ENCODE measurements at places on chromosomes 6 and 20.

DNA sequence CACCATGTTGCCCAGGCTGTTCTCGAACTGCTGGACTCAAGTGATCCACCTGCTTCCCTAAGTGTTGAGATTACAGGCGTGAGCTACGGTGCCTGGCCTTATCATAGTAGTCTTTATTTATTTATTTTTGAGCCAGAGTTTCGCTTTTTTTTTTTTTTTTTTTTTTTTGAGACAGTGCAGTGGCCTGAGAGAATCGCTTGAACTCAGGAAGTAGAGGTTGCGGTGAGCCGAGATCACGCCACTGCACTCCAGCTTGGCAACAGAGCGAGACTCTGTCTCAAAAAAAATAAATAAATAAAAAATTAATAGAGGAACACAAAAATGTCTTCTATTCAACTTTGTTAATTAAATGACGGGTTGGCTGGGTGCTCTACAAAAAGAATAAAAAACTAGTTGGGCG, 12.9 kb downstream of the MAPRE1 start:
- no peak for DNase-seq

DNA sequence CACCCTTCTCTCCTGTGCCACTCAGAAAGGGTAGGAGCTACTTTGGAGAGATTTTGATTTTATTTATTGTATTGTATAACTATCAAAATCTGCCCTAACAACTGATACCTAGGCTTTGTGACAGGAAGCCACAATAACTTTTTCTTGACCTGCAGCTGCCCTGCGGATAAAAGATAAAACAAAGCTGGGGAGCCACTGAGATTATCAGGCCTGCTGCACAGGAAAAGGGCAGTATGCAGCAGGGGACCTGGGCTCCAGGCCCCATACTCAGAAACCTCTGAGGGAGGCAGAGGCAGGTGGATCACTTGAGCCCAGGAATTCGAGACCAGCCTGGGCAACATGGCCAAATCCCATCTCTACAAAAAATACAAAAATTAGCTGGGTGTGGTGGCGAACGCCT, 980 bp upstream of the SNX21 start:
- no peak for DNase-seq

GRCh38 chr20:17893445-17893844, 75.1 kb downstream of the SNX5 start:
- DNase-seq: no peak

DNA sequence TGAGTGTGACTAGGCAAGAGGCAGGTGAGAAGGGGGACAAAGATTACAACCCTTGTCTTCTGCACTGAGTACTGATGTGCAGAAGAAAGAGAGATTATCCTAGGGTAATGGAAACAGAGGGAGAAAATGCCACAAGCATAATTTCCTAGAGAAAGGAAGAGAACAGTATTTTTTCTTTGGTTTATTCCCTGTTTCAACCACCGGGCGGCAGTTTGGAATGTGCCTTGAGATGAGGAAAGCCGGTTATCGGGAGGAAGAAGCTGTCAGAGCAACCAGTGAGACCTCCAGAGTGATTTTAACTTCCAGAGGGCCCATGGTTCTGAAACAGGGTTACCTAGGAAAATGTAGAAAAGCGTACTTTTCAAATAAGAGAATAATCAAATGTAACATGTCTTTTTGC, 121.4 kb downstream of the REV3L start:
- peak; percentile 3 for DNase-seq

GRCh38 chr6:49409951-49410542, 53.0 kb downstream of the MMUT start:
- peak; percentile 50 for DNase-seq

DNA sequence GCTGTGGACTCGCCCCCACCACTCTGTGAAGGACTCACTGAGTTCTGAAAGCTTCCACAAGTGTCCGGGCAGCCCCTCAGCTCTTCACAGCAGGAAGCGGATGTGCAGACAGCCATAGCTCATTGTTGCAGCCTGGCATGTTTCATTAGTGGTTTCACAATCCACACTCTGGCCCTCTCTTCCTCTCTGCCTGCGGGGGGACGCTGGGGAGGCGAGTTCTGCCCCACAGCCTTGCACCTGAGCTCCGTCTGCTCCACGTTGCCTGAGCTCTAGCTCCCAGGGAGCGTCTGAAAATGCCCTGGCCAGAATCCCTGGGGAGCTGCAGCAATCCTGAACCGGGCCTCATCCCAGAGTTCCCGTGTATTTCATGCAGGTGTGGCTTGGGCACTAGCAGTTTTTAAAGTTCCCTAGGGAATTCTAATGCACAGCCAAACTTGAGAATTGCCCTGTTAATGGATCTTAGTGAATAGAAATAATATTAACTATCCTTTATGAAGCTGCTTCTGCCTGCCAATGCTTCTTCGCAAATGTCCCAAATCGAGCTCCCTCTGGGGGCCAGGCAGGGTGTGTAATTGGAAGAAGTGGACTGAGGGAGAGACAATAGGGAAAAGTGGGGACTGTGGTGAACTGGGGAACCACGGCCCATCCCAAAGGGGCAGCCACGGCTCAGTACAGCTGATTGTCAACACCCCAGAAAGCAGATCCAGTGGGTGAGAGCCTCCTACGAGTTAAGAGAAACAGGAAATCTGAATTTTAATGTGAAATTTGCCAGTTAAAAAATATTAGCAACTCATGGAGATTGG, 51.5 kb downstream of the CTCFL start:
- DNase-seq: no peak

DNA sequence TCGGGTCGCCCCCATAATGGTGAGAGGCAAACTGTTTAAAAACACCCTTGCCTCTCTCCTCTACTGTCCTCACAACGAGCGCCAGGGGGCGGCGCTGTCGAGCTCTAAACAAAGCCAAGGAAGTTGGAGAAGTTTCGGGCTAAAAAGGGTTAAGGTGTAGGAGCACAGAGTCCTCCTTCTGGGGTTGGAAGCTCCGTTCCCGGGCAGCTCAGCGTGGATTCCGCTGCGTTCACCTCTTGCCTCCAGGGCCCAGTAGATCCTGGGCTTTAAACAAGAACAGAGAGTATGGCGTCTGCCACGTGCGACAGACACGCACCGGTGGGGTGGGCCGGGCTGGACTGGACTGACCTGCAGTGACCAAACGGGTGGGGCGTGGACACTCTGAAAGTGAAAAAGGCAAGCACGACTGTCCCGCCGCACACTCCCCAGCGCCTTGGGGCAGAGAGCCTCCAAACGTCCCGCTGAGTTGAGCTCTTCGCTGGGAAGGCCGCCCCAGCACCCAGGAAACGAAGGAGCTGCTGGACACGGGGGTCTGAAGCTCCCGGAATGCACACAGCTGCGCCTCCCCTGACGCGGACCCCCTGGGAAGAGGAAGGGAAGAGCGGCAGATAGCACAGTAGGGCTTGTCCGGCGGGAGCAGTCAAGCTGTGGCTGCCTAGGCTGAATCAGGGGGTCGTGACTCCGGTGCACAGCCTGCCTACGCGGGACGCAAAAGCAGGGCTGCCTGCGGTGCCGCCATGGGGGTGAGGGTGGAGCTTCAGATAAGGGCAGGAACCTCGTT, 1.6 kb upstream of the THBD start:
- peak; percentile 72 for DNase-seq

- DNase-seq: no peak
Observed at GRCh38 chr6:6984585-6985366, 123.0 kb upstream of the RREB1 start.

- peak; percentile 51 for DNase-seq
Observed at GRCh38 chr6:152380993-152381898, 255.9 kb downstream of the SYNE1 start.

GRCh38 chr6:108689272-108690161, 128.8 kb downstream of the FOXO3 start:
- DNase-seq: peak; percentile 99

DNA sequence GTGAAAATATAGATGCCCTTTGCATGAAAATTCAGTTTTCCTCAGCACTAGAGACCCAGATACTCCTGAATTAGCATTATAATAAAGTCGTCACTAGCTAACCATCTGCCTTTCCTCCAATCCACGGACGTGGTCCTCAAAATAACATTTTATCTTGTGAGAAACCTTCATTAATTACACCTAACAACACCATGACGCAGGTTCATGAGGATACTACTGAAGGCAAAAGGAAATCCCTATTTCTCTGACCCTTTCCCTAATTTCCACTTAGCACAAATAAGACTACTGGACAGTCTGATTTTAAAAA, 1.3 kb upstream of the PNISR start:
- DNase-seq: no peak

DNA sequence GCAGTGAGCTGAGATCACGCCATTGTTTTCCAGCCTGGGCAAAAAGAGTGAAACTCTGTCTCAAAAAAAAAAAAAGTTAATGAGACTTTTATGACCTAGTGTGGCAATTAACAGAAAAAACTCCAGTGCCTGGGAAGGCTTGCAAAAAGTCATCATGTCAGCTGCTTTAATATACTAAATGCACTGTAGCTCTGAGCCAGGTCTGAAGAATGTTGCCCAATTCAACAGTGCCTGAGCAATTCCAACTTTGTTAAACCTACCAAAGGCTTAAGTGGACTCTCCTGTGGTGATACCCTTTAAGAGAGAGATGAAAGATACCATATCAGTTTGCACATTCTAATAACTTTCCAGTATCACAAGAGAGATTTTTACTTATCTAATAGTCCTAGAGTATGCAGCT, 6.5 kb upstream of the ROS1 start:
- no peak for DNase-seq

- no peak for DNase-seq
Observed at GRCh38 chr20:43981540-43981939, 66.9 kb downstream of the TOX2 start.

- DNase-seq: no peak
Observed at GRCh38 chr6:107560657-107561056, 70.7 kb downstream of the SOBP start.

- DNase-seq: no peak
Observed at GRCh38 chr6:44022296-44022661, 105.0 kb downstream of the MRPL14 start.

DNA sequence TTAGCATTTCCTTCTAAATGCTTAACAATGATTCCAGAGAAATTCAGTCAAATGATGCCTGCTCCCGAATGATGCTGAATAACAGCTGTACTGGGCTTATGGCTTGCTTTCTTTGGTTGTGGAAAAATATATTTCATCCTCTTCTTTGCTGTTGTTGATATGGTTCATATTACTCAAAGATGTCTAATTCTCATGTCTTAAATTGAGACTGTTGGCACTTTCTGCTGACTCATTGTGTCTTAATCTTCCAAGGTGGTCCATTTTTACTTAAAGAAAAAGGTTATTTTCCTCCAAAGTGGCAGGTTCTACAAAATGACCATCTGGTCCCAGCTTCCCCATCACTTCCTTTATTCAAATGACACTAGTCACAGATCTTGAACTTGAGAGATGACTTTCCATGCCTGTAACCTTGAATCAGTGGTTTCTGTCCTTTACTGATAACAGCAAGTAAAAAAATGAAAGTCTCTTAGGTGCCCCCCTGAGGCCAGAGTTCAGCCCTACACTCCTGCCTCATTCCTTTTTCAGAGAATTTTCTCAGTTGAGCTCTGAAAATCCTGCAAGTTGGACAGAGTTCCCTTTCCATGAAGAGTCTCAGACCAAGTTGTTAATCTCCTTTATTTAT, 6.9 kb downstream of the SNAP25 start:
- no peak for DNase-seq

DNA sequence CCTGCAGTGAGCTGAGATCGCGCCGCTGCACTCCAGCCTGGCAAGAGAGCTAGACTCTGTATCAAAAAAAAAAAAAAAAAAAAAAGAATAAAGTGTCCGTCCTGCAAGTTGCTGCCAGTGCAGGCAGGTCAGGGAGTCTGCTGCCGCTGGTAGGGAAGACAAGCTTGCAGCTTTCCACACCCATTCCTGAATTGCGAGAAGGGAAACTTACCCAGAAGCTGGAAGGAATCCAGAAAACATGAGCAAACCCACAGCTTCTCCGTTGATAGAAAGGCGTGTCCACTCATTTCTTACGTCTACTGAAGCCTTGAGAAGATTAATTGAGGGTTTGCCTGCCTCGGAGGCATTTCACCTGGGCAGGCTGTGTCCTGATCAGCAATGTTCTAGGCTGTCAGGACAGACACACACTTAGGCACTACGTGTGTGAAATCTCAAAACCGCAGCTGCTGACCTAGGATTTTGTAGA, 61.6 kb upstream of the DSP start:
- DNase-seq: peak; percentile 94

Measured in NCI-H226 (cell line).